LHCN-M2 (cell line): ENCODE measurements at places on chromosomes 3 and 15. TPM values are rescaled to one million over a fixed set of nuclear protein-coding genes. Genes with fewer than 3 reads are reported as not detected.

The UPK1B gene
- not detected in 2 replicates for total RNA-seq

- no peak for DNase-seq
Measured at GRCh38 chr3:43215663-43216275, 70.6 kb upstream of the SNRK start.

DNA sequence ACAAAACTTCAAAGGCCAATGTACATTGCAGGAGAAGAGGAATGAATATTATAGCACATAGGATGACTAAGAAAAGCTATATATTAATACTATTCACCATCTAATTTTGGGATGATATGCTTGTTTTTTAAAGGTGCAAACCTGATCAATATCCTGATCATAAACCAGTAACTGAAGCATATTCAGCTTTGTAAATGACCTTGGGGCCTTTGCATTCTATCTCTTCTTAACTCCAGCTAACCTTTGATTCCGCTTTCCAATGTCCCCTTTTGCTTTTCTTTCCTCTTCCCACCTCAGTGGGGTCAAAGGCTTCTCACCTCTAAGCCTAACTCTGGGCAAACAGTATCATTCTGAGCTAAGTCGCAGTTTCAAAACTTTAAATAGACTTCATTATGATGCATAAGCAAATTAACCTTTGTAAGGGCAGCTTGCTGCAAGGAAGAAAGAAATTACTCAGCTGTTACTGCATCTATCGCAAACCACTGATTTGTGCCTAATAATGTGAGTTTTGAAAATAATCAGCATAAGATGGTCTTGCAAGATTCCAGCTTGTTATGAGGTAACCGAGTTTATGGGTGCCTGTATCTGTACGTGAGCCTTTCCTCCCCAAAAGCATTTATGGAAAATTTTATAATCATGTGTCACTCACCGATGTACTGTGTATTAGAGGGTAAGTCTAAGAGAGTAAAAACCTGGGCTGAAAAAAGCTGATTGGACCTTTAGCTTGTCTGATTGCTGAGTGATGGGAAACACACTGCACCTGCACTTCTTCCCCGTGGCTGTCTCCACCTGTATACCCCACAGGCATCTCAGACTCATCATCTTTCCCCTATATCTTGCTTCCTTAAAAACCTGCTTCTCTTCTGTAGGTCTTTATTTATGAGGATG is 116.8 kb downstream of the TPRG1 start:
- DNase-seq: no peak

DNA sequence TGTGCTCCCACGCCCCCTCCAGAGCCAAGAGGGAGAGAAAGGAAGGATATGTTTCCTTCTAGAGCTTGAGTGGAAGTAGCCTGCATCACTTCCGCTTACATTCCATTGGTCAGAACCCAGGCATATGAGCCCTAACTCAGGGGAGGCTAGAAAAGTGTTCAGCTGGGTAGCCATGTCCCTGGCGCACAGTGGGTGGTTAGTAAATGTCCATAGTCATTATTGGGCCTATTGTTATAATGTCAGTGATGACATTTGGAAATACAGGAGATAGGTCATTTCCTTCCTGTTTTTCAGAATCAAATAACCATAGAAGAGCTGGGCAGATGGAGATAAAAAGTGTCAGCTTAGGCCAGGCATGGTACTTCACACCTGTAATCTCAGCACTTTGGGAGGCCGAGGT is 27.3 kb downstream of the CD276 start:
- DNase-seq: no peak

The PYGO1 gene
- 10.5 and 11.7 TPM in 2 replicates for total RNA-seq

GRCh38 chr3:170055209-170055608 is 17.4 kb downstream of the GPR160 start:
- DNase-seq: peak; percentile 33

GRCh38 chr3:184372296-184372821 is 5.6 kb downstream of the THPO start:
- no peak for DNase-seq

GRCh38 chr15:47568030-47568429 is 149.3 kb upstream of the SEMA6D start:
- DNase-seq: no peak

The CP gene
- 0.06 TPM in 1 of 2 replicates, not detected in the other for total RNA-seq

DNA sequence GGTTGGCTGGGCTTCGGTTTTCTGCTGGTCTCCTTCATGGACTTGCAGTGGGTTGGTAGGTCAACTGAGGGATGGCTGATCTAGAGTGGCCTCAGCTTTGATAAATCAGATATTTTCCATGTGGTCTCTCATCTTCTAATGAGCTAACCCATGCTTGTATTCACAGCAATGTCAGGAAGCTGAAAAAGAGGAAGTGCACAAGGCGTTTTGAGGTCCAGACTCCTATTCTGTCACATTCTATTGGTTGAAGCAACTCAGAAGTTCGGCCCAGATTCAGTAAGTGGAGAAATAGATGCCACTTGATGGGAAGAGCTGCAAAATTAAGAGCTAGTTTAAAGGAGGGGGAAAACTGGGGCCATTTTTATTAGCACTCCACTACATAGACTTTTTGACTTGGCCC is 361.2 kb downstream of the DIPK2A start:
- no peak for DNase-seq

- no peak for DNase-seq
Measured at GRCh38 chr3:170815340-170815739, 54.7 kb downstream of the RPL22L1 start.

DNA sequence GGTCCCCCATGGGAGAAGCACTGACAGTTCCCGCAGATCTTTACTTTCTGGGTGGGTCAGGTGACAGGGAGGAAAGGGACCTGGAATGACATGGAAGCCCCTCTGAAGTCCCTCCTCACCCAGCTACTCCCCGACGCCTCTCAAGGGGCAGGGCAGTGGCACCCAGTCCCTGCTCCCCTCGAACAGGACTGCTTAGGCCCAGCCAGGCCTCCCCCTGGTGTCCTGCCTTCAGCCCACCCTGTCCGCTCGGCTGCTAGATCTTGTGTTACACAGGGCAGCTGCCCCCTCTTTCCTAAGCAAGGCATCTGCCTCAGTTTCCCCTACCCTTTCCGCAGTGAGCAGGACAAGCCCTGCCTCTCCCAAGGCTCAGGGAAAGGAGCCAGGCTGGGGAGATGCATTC is 226.5 kb downstream of the XXYLT1 start:
- DNase-seq: no peak

DNA sequence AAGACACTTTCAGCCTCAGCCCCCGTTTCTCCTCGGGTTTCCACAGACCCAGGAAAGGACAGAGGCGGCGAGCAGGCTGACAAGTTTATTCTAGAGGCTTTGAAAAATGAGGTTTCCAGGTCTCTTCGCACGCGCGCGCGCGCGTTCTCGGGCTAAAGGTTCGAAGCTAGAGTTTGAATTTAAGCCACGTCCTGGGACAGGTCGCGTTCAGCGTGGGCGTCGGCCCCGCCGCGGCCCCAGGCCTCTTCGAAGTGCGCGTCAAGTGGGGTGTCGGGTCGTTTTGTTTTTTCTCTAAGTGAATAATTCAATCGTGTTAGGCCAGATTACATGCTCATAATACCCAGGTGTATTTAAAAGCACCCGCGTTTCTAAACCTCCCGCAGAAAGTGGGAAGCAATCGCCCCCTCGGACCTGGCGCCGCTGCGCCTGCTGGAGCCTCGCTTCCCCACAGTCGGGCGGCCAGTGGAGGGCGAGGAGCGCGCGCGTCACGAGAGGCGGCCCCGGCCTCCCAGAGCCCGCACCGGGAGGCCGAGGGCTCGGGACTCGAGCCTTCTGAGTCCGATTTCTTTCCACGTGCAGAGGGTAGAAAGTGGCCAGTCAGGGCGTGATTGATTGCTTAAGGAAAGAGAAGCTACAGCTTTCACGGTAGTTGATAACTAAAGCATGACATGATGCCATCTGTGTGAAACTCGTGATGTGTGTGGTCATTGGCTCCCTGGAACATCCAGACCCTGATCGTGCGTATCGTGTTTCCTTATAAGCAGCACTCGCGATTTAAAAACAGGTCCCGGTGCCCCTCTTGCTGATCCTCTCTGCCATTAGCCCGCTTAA is 15.8 kb upstream of the SOX2 start:
- no peak for DNase-seq

The MYL3 gene
- total RNA-seq: not detected in 2 replicates

GRCh38 chr3:86814321-86814720 is 176.6 kb downstream of the VGLL3 start:
- no peak for DNase-seq

- no peak for DNase-seq
Measured at GRCh38 chr3:160312014-160312624, 86.9 kb downstream of the C3orf80 start.

The POPDC2 gene
- 1.1 TPM in 1 of 2 replicates, not detected in the other for total RNA-seq
